NCI-H2029 (cell line): ENCODE measurements at places on chromosomes 5 and 9.

DNA sequence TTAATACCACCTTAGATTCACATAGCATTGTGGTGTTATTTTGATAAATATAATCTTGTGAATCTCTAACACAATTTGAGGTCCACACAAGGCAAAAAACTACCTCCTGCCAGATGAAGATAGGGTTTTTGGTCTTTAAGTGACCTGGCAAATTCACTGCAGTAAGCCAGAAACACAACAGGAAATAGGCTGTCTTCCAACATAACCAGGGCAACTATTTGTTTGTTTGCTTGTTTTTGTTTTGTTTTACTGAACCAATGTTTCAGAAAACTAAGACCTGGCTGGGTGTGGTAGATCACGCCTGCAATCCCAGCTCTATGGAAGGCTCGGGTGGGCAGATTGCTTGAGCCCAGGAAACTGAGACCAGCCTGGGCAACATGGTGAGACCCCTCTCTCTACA lies 95.5 kb downstream of the USP20 start:
- DNase-seq: no peak

- no peak for DNase-seq
Measured at GRCh38 chr5:66209350-66209749, 65.2 kb downstream of the SREK1 start.

- DNase-seq: no peak
Measured at GRCh38 chr9:104779334-104779733, 15.4 kb downstream of the NIPSNAP3B start.

DNA sequence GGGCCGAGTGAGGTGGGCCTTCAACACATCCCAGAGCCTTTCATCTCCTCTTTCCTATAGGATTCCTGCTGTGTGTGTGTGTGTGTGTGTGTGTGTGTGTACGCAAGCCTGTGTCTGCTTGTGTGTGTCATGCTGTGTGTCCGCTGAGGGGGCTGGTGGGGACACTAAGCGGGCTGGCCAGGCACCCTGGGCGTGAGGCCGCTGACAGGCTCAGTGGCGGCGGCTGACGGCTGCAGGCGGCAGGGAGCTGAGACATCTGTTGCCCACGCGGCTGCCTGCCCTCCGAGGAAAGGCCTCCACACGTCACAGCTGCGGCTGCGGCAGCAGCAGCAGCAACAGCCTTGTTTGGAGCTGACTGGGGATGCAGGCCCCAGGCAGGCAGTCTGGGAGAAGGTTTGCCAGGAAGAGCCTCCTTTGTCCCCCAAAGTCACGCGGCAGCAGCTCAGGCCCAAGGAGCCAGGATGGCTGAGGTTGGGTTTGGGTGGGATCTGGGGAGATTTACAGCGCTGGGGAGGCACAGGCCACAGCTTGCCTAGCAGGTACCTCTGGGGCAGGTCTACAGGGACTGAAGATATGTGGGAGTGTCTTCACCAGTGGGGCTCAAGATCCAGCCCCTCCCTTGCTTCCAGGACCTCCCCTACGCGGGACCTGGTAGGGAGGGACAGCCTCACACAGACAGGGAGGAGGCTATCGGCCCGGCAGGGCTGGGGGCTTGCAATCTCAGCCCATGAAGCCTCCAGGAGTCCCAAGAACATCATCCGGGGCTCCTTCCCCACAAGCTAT lies 1.8 kb downstream of the PDLIM4 start:
- no peak for DNase-seq

- no peak for DNase-seq
Measured at GRCh38 chr5:174750711-174751110, 26.3 kb downstream of the MSX2 start.

DNA sequence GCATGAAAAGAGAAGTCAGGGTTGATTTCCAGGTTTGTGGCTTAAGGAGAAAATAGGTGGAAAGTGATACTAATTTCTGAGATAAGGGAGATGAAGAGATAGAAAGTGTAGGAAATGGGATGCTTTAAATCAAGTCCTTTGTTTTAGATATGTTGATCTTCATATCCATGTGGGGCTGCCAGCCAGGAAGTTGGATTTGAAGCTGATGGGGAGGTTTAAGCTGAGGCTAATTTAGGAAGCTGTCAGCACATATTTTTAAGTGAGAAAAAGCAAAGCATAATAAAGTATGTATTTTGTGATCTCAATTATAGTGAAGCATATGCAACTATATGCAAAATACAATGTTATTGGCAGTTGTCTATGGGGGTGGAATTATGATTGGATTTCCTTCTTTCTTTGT lies 428.4 kb downstream of the CSNK1G3 start:
- DNase-seq: no peak

- no peak for DNase-seq
Measured at GRCh38 chr5:3598769-3599211, 3.2 kb downstream of the IRX1 start.
